ENCODE measurements at places on chromosomes 3 and 15.

DNA sequence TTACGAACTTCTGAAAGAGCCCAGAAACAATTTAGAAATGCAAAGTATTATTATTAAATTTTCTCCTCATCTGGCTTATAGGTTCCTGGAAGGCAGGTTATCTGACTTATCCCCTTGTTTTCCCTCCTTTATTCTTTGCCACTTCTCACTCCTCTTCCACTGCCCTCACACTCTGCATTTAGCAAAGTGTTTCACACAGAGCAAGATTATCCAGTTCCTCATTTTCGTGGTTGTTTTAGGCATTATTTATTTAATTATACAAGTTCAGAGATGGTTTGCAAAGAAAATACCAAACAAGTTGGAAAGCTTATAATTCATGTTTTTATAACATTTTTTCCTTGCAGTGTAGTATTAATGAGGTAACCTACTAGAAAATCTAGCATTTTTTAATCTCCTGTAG, 544.9 kb downstream of the NSUN3 start:
- no peak for DNase-seq

DNA sequence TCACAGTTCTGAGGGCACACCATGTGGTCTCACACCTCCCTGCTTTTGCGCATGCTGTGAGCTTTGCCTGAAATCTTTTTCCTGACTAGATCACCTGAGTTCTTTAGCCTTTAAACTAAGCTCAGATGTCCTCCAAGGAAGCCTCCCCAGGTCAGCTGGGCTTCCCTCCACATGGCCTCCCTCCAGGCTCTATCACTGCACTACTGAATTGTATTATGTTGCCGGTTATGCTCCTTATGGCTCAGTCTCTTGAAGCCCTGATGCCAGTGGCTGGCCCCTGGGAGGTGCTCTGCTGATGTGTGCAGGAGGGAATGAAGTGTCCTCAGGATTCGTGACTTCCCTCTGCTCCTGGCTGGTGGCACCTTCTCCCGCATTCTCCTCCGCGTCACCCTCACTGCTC, 93.3 kb upstream of the BLM start:
- DNase-seq: no peak

DNA sequence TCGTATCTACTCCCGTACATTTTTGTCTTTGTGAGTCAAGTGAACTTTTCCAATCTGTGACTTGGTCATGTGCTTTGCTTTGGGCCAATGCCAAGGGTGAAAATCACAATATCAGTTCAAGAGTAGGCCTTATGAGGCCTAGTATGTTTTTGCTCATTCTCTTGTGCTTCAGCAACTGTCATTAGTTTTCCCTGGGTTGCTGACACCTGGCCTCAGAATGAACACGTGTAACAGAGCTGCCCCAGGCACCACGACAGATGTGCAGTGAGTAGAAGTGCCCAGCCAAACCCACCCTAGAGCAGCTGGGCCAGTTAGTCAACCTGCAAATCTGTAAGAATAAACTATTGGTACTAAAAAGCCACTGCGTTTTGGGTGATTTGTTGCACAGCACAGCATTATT, 460.3 kb upstream of the WNT5A start:
- no peak for DNase-seq

DNA sequence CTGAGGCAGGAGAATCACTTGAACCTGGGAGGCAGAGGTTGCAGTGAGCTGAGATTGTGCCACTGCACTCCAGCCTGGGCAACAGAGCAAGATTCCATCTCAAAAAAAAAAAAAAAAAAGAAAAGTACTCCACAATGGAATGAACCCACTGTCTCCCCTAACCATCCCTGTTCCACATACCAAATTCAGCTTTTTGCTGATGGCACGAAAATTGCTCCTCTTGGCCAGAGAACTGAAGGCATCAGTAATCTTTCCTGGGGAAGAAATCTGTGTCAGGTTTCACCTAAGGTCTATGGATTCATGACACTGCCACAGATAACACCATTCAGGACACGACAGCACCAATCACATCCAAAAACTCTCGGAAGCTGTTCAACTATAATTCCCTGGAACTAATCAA, 6.9 kb upstream of the PRC1 start:
- no peak for DNase-seq

- DNase-seq: no peak
Observed at GRCh38 chr3:174639970-174640369, 219.2 kb upstream of the NAALADL2 start.

- DNase-seq: no peak
Observed at GRCh38 chr3:186451371-186451770, 89.3 kb upstream of the DGKG start.

GRCh38 chr3:145952536-145952935, 208.4 kb downstream of the PLOD2 start:
- peak; percentile 73 for DNase-seq

DNA sequence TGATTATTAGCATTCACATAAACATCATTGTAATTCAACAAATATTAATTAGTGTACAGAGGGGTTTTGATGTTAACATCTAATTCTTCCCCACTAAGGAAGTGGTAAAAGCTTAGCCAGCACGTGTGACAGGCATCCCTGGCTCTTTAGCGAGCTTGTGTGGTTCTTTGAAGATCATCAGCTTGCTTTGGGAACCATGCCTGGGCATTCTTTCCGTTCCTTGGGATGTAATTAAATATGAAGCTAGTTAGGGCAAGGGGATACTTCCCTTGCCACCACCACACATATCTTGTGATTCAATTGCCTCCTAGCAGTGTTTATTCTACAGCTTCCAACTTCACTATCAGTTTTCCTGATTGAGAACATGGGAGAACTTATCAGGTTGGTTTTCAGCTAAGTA, 246.5 kb downstream of the MYRIP start:
- no peak for DNase-seq

GRCh38 chr3:108555966-108556581, 33.2 kb downstream of the CIP2A start:
- no peak for DNase-seq

GRCh38 chr15:63677778-63678177, 80.6 kb downstream of the FBXL22 start:
- no peak for DNase-seq

DNA sequence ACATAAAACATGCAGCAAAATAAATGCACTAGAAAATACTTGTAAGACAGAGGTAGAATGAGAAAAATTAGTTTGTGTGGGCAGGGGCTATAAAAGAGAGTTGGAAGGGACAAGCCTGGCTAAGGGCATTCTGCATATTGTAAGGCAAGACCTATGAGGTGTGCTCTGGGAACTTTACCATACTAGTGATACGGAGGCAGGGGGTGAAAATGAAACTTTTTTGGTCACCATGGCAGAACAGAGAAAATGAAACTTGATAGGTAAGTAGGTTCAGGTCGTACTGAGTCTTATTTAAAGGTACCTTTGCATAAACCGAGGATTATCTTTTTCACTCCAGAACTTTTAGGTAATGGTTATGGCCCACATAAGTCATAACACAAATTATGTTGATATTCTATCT, 74.7 kb upstream of the ACKR4 start:
- no peak for DNase-seq

- DNase-seq: peak; percentile 12
Observed at GRCh38 chr3:133330522-133330921, 69.3 kb upstream of the BFSP2 start.

GRCh38 chr3:52077925-52078324, 21.6 kb upstream of the DUSP7 start:
- no peak for DNase-seq

GRCh38 chr3:186406669-186407635, 44.9 kb upstream of the DGKG start:
- no peak for DNase-seq

DNA sequence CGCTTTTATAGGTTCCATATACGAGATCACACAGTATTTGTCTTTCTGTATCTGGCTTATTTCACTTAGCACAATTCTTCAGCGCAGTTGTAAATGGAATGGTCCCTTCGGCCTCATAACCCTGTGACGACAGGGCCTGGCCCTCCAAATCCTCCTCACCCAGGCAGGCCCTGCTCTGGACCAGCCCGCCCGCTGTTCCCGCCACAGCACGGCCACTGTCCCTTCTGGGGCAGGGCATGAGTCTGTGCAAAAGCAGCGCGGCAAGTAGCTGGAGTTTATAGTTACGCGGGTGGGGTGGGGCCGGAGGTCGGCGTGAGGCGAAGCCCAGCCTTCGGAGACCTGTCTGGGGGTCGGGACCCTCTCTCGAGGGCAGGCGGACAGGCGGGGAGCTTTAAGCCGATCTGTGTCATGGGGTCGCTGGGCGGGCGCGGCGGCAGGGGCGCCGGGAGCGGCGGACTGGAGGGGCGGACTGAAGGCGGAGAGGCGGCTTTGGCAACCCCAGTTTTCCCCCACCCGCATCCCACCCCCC, 543 bp downstream of the ARPIN start:
- peak; percentile 12 for DNase-seq

- no peak for DNase-seq
Observed at GRCh38 chr3:189911001-189911400, 209.7 kb downstream of the P3H2 start.

DNA sequence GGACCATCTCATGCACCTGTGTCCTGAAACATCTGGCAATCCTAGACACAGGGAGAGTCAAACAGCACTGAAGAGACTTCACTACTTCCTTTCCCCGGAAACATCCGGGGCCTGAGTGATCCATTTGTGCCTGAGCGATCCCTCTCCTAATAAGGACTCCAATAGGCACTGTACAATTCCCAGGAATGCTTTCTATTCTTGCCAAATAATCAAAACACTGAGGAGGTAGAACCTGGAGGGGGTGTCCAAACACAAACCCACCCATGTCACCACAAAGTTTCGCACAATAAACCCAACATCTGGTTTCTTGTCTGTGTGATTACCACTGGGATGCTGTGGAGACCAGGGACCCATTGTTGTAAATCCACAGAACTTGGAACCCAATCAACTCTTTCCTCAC, 205.0 kb downstream of the OPA1 start:
- peak; percentile 38 for DNase-seq

GRCh38 chr3:48436855-48437254, 3.1 kb downstream of the CCDC51 start:
- DNase-seq: no peak

- peak; percentile 60 for DNase-seq
Observed at GRCh38 chr15:36024031-36024688, 478.2 kb upstream of the DPH6 start.

GRCh38 chr3:197957790-197958133, 2.3 kb upstream of the LMLN start:
- DNase-seq: no peak

GRCh38 chr3:142646020-142646785, 50.0 kb downstream of the PLS1 start:
- DNase-seq: no peak

DNA sequence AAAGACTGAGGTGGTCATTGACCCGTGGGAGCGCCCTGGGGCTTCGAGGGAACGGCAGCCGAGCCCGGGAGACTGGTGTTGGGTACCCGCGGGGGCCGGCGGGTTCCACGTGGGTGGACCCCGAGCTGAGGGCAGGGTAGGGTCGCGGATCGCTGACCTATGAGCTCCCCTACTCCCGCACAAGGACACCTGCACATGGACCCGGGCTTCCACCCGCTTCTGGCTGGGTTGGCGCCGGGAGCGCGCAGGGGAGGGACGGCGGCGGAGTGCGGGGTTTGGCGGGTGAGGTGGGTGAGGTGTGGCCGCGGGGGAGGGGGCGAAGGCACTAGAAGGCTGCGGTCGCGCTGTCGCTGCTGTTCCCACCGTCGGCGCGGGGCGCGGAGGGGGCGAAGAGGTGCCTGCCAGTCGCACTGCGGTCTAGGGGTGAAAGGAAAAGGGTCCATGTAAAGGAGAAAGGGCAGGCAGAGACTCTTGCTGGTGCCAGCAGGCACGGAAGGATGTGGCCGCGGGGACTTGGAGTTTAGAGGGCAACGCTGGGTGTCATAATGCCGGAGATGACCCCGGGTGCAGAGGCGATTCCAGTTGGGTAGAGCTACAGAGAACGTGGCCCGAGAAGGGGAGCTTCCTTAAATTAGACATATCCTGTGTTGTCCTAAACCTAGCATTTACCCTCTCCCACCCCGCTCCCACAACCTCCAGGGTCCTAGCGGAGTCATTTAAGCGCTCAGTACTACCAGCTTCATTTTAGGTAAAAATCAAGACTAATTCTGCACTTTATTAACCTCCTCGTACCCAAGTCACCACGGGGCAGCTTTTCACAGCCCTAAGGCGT, 245.9 kb upstream of the TOPAZ1 start:
- DNase-seq: no peak

GRCh38 chr3:138418601-138419206, 15.7 kb upstream of the ESYT3 start:
- DNase-seq: peak; percentile 24

GRCh38 chr15:37375519-37375918, 275.2 kb upstream of the MEIS2 start:
- DNase-seq: no peak

GRCh38 chr3:53890726-53891475, 758 bp downstream of the SELENOK start:
- peak; percentile 47 for DNase-seq

DNA sequence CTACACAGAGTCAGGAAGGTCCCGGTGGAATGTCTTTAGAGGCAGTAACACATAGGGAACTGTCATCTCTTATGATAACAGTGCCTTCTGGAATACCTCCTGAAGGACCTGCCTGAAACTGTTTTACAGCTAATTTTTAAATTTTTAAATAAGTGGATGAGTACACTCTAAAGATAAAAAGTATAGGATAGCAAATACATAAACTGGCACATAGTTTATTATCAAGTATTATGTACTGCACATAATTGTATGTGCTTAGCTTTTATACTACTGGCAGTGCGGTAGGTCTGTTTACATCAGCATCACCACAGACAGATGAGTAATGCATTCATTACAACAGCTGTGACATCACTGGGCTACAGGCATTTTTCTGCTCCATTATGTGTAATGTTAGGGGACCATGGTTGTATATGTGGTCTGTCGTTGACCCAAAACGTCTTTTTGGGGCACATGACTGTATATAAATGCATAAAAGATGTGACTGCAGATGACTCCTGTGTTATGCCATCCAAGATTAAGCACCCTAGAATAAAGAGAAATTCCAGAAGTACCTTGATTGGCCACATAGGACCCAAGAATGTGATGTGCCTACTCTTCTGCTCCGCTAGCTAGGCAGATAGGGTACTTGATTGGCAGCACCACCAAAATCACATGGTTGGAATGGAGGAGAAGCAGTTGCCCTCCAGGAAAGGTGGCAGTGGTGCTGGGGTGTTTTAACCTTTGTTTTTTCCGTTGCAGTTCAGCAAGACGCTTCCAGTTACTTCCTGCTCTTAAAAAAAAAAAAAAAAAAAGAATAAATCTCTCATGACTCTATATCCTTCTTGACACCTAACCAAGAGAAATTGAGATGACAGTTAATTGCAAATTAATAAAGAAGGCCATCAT, 3.3 kb downstream of the VPS8 start:
- peak; percentile 74 for DNase-seq

GRCh38 chr3:86976219-86976618, 14.7 kb downstream of the VGLL3 start:
- DNase-seq: no peak

DNA sequence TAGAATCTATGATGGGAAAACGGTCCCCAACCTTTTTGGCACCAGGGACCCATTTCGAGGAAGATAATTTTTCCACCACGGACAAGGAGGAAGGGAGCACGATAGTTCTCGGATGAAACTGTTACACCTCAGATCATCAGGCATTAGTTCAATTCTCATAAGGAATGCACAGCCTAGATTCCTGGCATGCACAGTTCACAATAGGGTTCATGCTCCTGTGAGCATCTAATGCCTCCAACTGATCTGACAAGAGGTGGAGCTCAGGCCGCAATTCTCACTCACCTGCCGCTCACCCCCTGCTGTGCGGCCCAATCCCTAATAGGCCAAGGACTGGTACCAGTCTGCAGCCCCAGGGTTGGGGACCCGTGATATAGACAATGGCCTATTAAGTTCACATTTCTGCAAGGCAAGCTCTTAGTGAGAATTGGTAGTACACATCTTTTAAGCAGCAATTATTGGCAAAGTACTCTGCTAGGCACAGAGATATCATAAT, 26.5 kb downstream of the CD200R1 start:
- DNase-seq: no peak
